ENCODE measurements at places on chromosomes 2 and 18.

- no peak for DNase-seq
These were observed 330.0 kb downstream of the CELF4 start for GRCh38 chr18:37235583-37235982.

DNA sequence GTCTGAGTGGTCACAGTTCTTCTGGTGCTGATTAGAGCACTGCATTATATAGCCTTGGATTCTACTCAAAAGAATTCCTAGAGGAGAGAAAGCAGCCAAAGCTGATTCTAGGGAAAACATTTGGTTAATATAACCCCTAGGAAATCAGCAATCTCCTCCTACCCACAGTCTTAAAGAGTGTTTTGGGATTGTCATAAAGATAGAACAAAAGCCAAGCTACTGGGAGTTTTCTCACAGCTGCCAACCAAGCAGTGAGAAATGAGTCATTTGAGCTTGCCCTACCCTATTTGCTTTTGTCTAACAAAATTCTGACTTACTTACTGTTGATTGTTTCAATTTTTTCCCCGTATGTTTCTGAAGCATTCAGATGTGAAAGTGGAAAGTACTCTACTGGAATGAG lies 469.3 kb downstream of the PLCL1 start:
- DNase-seq: no peak

GRCh38 chr2:24739354-24740025 lies 53.7 kb downstream of the PTRHD1 start:
- peak; percentile 42 for DNase-seq

- DNase-seq: peak; percentile 94
These were observed 40.0 kb upstream of the LAPTM4A start for GRCh38 chr2:20091305-20091991.

DNA sequence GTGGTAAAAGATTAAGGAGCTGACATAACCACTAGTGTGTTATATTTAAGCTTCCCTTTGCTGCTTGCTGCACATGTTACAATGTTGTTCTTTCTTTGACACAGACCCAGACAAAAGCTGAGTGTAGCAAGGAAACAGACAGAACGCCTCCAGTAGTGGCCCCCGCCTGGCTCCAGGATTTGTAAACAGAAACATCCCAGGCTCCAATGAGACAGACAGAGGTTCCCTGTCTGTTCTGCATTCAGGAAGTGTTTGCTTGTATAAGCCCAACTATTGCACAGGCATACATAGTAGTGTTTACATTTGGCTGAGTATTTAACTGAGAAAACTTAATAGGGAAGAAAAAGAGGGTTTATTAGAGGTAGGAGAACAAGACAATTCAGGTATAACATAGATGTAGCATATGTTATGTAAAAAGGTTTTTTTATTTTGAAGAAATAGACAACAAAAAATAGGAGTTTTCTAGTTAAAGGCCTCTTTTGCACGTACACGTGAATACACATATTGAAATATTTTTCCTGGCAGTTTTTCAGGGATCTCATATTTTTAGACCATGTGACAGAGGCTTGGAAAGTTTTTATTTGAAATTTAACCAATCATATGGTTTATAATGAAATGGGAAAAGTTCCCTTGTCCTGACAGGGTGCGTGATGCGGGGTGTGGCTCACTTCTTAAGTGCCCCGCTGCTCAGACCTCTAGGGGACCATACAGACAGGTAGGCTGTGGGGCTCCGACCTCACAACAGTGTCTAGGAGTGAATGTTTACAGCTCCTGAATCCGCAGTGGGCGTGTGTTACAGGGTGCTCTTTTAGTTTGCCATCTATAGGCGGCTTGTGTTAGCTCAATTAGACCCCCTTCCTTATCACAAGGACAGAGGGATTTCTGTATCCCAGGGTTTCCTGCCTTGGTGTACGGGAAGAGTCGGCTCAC lies 118.4 kb downstream of the BMPR2 start:
- peak; percentile 91 for DNase-seq

- DNase-seq: no peak
These were observed 20.9 kb downstream of the NCK2 start for GRCh38 chr2:105765415-105766299.

DNA sequence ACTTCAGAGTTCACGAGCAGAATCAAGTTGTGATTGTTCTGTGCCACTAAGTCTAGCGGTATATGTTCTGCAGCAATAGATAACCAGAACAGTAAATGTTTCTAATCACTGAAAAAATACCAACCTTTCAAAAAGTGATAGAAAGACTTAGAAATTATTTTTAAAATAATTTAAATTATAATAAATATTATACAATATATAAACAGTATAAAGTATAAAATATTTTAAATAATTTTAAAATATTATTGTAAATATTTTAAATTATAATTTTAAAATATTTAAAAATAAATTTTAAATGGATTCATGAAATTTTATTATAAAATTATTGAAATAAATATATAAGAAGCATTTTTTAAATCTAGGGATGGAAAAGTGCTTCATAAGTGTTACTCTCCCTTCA lies 126.3 kb upstream of the ID2 start:
- DNase-seq: no peak

- no peak for DNase-seq
These were observed 43.6 kb downstream of the MAP3K20 start for GRCh38 chr2:173119069-173119807.

DNA sequence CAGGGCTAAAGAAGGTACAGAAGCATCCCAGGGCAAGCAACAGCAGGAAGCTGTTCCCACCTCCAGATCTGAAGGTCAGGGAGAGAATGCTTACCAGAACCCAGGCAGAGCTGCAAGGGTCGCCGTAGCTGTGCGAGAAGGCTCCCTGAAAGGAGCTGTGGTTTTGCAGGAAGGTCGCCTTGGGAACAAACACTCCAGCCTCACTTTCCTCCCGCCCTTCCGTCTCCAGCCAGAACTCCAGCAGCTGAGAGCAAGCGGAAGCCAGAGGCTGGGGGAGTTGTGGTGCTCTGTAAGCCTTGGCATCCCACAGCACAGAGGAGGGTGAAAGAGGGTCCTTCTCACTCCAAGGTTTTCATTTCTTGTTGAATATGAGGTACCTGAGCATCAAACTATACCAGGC lies 18.3 kb upstream of the ICOS start:
- no peak for DNase-seq

GRCh38 chr2:150346806-150347205 lies 140.7 kb downstream of the RND3 start:
- no peak for DNase-seq

GRCh38 chr18:55477499-55477859 lies 110.5 kb downstream of the TCF4 start:
- DNase-seq: peak; percentile 72

- no peak for DNase-seq
These were observed 1495.8 kb upstream of the TMEFF2 start for GRCh38 chr2:193690572-193690971.

- no peak for DNase-seq
These were observed 147.0 kb downstream of the ANTXR1 start for GRCh38 chr2:69159986-69160385.

- DNase-seq: no peak
These were observed 7.9 kb upstream of the THUMPD2 start for GRCh38 chr2:39786761-39787522.

- peak; percentile 74 for DNase-seq
These were observed 127.6 kb upstream of the SPOPL start for GRCh38 chr2:138373993-138374408.

- DNase-seq: no peak
These were observed 21.1 kb downstream of the GPR35 start for GRCh38 chr2:240646176-240646899.

DNA sequence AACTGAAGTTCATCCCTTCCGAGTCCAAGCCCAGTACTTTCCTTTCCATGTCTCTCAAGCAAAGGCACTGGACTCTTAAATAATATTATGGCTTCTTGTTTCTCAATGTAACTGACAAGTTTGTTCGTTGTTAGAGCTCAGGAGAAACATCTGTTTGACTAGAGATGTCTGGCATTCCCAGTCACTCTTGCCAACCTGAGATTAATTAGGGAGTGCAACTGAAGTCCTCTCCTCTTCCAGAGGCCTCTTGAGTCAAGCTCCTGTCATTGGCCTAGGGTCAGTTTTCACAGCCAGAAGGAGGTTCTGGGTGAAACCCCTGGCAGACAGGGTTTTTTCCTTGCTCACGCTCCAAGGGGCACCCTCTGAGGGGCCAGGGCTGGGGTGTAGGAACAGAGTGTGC lies 196.1 kb downstream of the AGPS start:
- DNase-seq: no peak

- peak; percentile 62 for DNase-seq
These were observed 1.6 kb downstream of the TSHZ1 start for GRCh38 chr18:75211953-75212750.

DNA sequence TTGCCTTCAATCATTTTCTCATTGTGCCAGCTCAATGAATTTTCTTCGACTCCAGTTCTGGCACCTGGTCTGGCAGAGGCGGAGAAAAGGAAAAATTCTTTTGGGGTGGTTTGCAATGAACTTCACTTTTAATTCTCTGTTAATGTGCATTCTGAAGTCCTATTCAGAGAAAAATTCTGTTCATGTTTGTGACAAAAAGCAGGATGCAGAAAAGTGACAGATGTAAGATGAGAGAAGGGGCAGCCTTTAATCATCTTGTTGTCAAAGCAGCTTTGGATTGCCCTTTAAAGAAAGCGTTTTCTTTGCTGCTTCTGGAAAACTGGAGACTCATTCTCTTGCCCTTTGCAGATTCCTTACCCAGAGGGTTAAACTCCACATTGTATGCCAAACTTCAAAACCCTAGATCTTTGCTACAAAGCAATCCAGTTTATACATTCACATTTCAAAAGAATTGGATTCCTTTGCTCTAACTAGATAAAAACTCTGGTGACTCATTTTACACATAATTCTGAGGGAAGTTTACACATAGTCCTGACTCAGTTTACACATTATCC lies 94.6 kb upstream of the CAVIN2 start:
- DNase-seq: no peak

GRCh38 chr18:46449033-46449432 lies 208.0 kb downstream of the LOXHD1 start:
- peak; percentile 22 for DNase-seq
